ENCODE measurements at places on chromosomes 7 and 10. TPM values are rescaled to one million over a fixed set of nuclear protein-coding genes. Genes with fewer than 3 reads are reported as not detected.

DNA sequence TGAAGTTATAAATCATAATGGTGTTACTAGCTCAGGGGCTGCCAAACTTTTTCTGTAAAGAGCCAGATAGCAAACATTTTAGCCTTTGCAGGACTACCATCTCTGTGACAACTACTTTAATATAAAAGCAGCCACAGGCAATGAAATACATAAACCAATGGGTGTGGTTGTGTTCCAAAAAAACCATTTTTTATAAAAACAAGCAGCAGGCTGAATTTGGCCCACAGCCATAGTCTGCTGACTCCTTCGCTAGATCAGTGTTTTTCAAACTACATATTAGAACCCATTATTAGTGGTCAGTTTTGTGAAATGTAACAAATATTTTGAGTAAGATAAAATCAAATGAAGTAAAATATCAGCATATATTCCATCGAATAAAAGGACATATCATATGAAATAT, 13.6 kb downstream of the GNG11 start:
- no peaks in the 10 kb centered on the region for H3K27me3 ChIP-seq
- DNase-seq = no peak
- no peak overlapping the region for H3K27ac ChIP-seq
- no peaks in the 10 kb centered on the region for H3K36me3 ChIP-seq
- no peak overlapping the region for H3K4me3 ChIP-seq
- peaks cover 4% of the 10 kb centered on the region for H3K4me1 ChIP-seq

GRCh38 chr7:80611779-80612178, 26.7 kb upstream of the CD36 start:
- peak; percentile 59 for DNase-seq
- no peaks in the 10 kb centered on the region for H3K27me3 ChIP-seq
- H3K4me1 ChIP-seq = peaks cover 37% of the 10 kb centered on the region
- no peak overlapping the region for H3K4me3 ChIP-seq

DNA sequence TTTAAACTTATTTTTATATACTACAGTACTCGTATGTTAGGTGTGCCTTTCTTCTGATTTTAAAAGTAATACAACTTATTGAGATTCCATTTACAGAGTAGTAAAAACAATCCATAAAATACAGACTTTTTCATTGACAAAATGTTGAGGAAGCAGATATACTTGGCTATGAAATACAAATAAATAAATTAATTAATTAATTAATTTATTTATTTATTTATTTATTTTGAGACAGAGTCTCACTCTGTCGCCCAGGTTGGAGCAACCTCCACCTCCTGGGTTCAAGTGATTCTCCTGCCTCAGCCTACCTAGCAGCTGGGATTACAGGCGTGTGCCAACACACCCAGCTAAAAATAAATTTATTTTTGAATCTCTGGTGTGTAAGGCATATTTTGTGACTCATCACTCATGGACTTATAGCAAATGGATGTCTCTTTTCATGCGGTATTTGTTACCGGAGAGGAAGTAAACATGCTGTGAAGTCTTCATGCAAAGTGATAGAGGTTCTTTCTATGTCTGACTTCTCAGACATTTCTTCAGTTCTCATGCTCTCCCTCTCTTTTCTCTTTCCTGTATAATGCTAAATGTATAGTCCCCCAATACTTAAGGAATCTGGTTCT, 20.2 kb upstream of the SRPK2 start:
- H3K36me3 ChIP-seq = no peaks in the 10 kb centered on the region
- no peak overlapping the region for H3K27ac ChIP-seq
- no peak for DNase-seq
- H3K4me1 ChIP-seq = no peaks in the 10 kb centered on the region
- no peak overlapping the region for H3K4me3 ChIP-seq

DNA sequence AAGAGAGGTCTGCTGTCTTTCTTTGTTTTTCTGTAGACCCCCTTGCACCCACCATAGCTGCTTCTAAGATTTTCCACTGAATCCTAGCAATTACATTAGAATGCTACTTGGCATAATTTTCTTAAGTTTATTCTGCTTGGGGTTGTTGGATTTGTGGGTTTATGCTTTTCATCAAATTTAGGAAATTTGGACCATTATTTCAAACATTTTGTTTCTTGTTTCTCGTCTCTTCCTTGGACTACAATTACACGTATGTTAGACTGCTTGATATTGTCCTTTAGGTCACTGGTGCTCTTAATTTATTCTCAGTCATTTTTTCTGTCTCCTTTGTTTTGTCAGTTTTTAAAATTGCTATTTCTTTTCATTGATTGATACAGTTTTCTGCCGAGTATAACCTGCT, 65.8 kb downstream of the FANK1 start:
- H3K4me3 ChIP-seq = no peak overlapping the region
- H3K27ac ChIP-seq = no peak overlapping the region
- H3K4me1 ChIP-seq = no peaks in the 10 kb centered on the region
- no peak for DNase-seq
- no peaks in the 10 kb centered on the region for H3K36me3 ChIP-seq
- H3K27me3 ChIP-seq = no peaks in the 10 kb centered on the region

The AMPH gene
- 0.22 TPM for total RNA-seq

DNA sequence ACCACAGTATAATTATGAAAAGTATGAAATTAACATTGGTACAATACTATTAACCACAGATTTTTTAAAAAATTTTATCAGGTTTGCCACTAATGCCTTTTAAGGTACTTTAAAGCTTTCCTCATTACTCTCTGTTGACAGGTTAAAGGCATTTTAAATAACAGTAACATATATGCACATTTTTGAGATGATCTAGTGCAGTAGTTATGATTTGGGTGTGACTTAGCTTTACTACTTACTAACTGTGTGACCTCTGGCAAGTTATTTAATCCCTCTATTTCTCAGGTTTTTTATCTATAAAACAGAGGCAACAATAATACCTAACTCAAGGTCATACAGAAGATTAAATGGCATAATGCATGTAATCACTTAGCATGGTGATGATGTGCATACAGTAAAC, 94.8 kb downstream of the NT5C2 start:
- H3K27ac ChIP-seq = no peak overlapping the region
- no peak overlapping the region for H3K4me3 ChIP-seq
- DNase-seq = no peak
- H3K27me3 ChIP-seq = no peaks in the 10 kb centered on the region
- no peaks in the 10 kb centered on the region for H3K4me1 ChIP-seq
- H3K36me3 ChIP-seq = no peaks in the 10 kb centered on the region

- no peaks in the 10 kb centered on the region for H3K4me1 ChIP-seq
- H3K4me3 ChIP-seq = no peak overlapping the region
- H3K27me3 ChIP-seq = no peaks in the 10 kb centered on the region
- H3K27ac ChIP-seq = no peak overlapping the region
- peaks cover 12% of the 10 kb centered on the region for H3K36me3 ChIP-seq
Observed at GRCh38 chr10:72561745-72562166, 64.1 kb downstream of the MICU1 start.

The COBL gene
- total RNA-seq = 21.8 TPM

The TAS2R41 gene
- total RNA-seq = 0.16 TPM

The CDNF gene
- 3.9 TPM for total RNA-seq

- peaks cover 4% of the 10 kb centered on the region for H3K4me1 ChIP-seq
- no peaks in the 10 kb centered on the region for H3K36me3 ChIP-seq
- DNase-seq = peak; percentile 75
- H3K4me3 ChIP-seq = no peak overlapping the region
Observed at GRCh38 chr10:119658274-119658673, 7.1 kb downstream of the BAG3 start.

The ANKRD1 gene
- total RNA-seq = 0.19 TPM

GRCh38 chr7:101096331-101096956, 11.2 kb downstream of the TRIM56 start:
- no peaks in the 10 kb centered on the region for H3K27me3 ChIP-seq
- DNase-seq = no peak
- no peaks in the 10 kb centered on the region for H3K36me3 ChIP-seq
- peaks cover 3% of the 10 kb centered on the region for H3K4me1 ChIP-seq
- H3K27ac ChIP-seq = no peak overlapping the region
- no peak overlapping the region for H3K4me3 ChIP-seq

The CALU gene
- total RNA-seq = 38.6 TPM

- H3K4me1 ChIP-seq = no peaks in the 10 kb centered on the region
- no peak overlapping the region for H3K4me3 ChIP-seq
- H3K36me3 ChIP-seq = no peaks in the 10 kb centered on the region
- no peak overlapping the region for H3K27ac ChIP-seq
- no peak for DNase-seq
- H3K27me3 ChIP-seq = no peaks in the 10 kb centered on the region
Observed at GRCh38 chr7:21939136-21939857, 6.4 kb downstream of the CDCA7L start.

DNA sequence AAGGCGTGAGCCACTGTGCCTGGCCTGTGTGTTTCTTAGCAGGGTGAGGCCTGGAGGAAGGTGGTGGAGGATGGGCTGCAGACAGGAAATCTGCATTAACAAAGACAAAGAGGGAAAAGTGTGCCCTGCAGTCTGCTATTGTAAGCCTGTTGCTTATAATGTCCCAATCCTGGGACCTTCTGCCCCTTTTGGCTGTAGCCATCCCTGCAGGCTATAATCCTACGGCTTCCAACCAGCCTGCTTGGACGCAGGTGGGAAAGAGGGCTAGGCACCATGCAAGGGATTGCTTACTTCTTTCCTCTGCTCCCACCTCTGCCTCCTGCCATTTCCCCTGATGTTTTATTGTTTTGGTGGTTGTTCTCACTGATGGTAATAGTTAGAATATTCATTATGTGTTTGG, 434.3 kb downstream of the PLXNA4 start:
- DNase-seq = no peak
- no peak overlapping the region for H3K27ac ChIP-seq
- no peaks in the 10 kb centered on the region for H3K4me1 ChIP-seq
- no peak overlapping the region for H3K4me3 ChIP-seq

The GHRHR gene
- total RNA-seq = not detected

GRCh38 chr7:50153148-50153547, 60.1 kb upstream of the ZPBP start:
- H3K27me3 ChIP-seq = no peaks in the 10 kb centered on the region
- no peaks in the 10 kb centered on the region for H3K4me1 ChIP-seq
- no peaks in the 10 kb centered on the region for H3K36me3 ChIP-seq
- H3K4me3 ChIP-seq = no peak overlapping the region
- no peak overlapping the region for H3K27ac ChIP-seq

The AQP1 gene
- 256 TPM for total RNA-seq

- H3K4me3 ChIP-seq = no peak overlapping the region
- no peaks in the 10 kb centered on the region for H3K36me3 ChIP-seq
- no peak overlapping the region for H3K27ac ChIP-seq
- H3K4me1 ChIP-seq = no peaks in the 10 kb centered on the region
- DNase-seq = no peak
- no peaks in the 10 kb centered on the region for H3K27me3 ChIP-seq
Observed at GRCh38 chr7:70405241-70405640, 726.7 kb upstream of the GALNT17 start.

DNA sequence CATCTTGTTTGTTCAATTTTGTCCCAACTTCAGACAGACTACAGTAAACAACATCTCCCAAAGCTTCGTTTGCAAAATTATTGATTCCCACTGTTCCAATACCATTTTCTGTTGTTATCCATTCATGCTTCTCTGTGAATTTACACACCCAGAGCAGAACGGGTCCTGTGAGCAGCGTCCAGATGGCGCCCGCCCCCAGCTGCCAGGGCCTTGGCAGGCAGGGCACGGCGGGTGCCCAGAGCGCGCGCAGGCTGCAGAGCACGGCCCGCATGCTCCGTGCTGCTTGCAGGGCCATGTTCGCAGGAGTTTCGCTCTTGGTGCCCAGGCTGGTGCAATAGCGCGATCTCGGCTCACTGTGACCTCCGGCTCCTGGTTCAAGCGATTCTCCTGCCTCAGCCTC, 32.5 kb upstream of the SEPTIN7 start:
- no peak for DNase-seq
- no peaks in the 10 kb centered on the region for H3K27me3 ChIP-seq
- no peak overlapping the region for H3K4me3 ChIP-seq
- no peaks in the 10 kb centered on the region for H3K4me1 ChIP-seq
- no peak overlapping the region for H3K27ac ChIP-seq
- no peaks in the 10 kb centered on the region for H3K36me3 ChIP-seq

- no peaks in the 10 kb centered on the region for H3K36me3 ChIP-seq
- H3K4me1 ChIP-seq = peaks cover 7% of the 10 kb centered on the region
- H3K27ac ChIP-seq = no peak within 1 kb of the TSS
- H3K4me3 ChIP-seq = peak within 1 kb of the TSS; percentile 66
- no peaks in the 10 kb centered on the region for H3K27me3 ChIP-seq
- DNase-seq = peak; percentile 68
Observed at GRCh38 chr10:59709395-59710125, at the start of gene SLC16A9. TSS of gene SLC16A9 (minus strand) at chr10:59709850. CDS start at chr10:59684291, 25,559 bp downstream.

The ASZ1 gene
- not detected for total RNA-seq

GRCh38 chr10:65024886-65025285, 1503.7 kb downstream of the REEP3 start:
- H3K36me3 ChIP-seq = no peaks in the 10 kb centered on the region
- H3K4me1 ChIP-seq = no peaks in the 10 kb centered on the region
- H3K27me3 ChIP-seq = no peaks in the 10 kb centered on the region
- no peak for DNase-seq
- no peak overlapping the region for H3K4me3 ChIP-seq
- no peak overlapping the region for H3K27ac ChIP-seq

The TEX36 gene
- not detected for total RNA-seq

GRCh38 chr10:72563327-72563932, 62.4 kb downstream of the MICU1 start:
- H3K27me3 ChIP-seq = no peaks in the 10 kb centered on the region
- no peaks in the 10 kb centered on the region for H3K36me3 ChIP-seq
- no peak overlapping the region for H3K27ac ChIP-seq
- no peak overlapping the region for H3K4me3 ChIP-seq
- no peaks in the 10 kb centered on the region for H3K4me1 ChIP-seq
- no peak for DNase-seq

The PLEKHS1 gene
- total RNA-seq = 28.2 TPM

The MSRB2 gene
- 2.4 TPM for total RNA-seq

- H3K27me3 ChIP-seq = no peaks in the 10 kb centered on the region
- H3K27ac ChIP-seq = no peak overlapping the region
- H3K4me3 ChIP-seq = no peak overlapping the region
- no peak for DNase-seq
- no peaks in the 10 kb centered on the region for H3K36me3 ChIP-seq
Observed at GRCh38 chr7:17118412-17118811, 180.0 kb upstream of the AHR start.

DNA sequence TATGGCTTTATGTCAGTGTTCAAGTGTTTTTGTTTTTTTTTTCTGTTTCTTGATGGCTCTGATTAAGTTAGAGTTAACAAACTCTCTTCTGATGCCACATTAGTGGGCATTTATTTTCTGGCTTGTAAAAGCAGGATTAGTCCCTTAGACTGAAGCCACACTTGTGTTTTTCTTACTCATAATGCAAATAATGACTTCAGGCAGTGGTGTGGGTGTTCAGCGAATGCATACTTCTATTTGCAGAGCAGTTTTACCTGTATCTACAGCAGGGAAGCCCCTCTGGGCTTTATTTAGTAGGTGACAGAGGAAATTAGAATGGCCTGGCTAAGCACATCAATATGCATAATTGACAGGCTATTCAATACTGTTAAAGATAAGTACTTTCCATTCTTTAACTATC, 79.9 kb downstream of the CNNM2 start:
- H3K4me3 ChIP-seq = no peak overlapping the region
- no peaks in the 10 kb centered on the region for H3K36me3 ChIP-seq

DNA sequence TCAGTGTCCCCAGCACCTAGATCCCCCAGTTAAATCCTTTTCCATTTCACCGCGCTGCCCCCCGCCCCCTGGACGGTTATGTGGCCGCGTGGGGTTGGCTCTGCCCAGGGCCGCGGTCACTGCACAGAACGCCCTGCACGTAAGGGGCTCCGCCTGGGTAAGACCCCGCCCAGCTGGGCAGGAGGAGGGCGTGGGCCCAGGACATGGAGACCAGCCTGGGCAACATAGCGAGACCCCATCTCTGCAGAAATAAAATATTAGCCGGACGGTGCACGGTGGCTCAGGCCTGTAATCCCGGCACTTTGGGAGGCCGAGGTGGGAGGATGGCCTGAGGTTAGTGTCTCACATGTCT, 650 bp upstream of the ZFAND2A start:
- H3K27me3 ChIP-seq = no peaks in the 10 kb centered on the region
- H3K36me3 ChIP-seq = peaks cover 1% of the 10 kb centered on the region
- no peak for DNase-seq

All from pancreas (tissue), 10 donors.